ENCODE measurements at places on chromosomes 1 and 21. TPM values are rescaled to one million over a fixed set of nuclear protein-coding genes. Genes with fewer than 3 reads are reported as not detected.

Gene STUM
- 0.11 TPM for total RNA-seq

Gene TMPRSS15
- not detected for total RNA-seq

Gene LY9
- total RNA-seq = not detected

Gene LORICRIN
- not detected for total RNA-seq

GRCh38 chr1:231557411-231557810 is 28.9 kb downstream of the TSNAX start:
- DNase-seq = no peak
- no peak overlapping the region for H3K4me3 ChIP-seq
- H3K4me1 ChIP-seq = no peaks in the 10 kb centered on the region
- no peaks in the 10 kb centered on the region for H3K27me3 ChIP-seq

DNA sequence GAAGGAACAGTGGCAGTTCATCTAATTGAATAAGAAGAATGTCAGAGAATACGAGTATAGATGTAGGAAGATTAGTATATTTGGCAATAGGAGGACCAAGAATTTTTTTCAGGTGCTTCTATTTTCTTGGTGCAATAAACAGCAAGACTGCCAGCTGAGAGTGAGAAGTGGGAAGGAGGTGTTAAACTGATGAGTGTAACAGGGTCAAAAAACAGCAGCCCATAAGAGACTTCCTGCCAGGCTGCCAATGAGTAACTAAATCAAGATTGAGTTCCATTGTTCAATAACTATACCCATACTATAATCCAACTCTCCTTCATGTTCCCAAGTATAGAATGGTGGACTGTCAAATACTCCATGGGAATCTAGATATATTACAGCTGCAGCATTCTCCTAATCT is 28.7 kb downstream of the LYST start:
- H3K36me3 ChIP-seq = no peaks in the 10 kb centered on the region
- H3K27me3 ChIP-seq = no peaks in the 10 kb centered on the region
- no peak for DNase-seq
- no peak overlapping the region for H3K4me3 ChIP-seq
- H3K27ac ChIP-seq = no peak overlapping the region
- H3K4me1 ChIP-seq = no peaks in the 10 kb centered on the region

DNA sequence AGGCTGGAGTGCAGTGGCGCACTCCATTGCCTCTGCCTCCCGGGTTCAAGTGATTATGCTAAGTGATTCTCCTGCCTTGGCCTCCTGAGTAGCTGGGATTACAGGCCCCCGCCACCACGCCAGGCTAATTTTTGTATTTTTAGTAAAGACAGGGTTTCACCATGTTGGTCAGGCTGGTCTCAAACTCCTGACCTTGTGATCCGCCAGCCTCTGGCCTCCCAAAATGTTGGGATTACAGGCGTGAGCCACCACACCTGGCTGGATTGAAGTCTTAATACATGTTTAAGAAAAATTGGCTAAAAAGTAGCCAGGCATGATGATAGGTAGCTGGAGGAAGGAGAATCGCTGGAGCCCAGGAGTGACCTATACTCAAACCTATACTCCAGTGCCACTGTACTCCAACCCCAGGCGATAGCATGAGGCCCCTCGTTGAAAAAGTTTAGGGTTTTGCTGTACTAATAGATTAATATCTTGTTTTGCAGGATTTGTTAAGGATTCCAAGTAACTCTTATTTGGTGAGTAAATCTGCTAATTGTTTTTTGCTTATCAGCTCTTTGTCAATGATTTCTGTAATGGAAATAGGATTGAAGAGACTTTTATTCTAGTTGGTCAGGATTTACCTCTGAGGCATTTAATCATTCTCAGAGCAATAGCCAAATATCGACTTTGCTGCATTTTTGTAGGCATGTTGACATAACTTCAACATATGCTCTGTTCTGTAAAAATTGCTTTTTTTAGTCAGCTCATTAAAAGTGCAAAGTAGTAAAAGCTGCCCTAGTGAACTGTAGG is 2.0 kb downstream of the RCC1 start:
- H3K27me3 ChIP-seq = no peaks in the 10 kb centered on the region
- no peak for DNase-seq
- peaks cover 2% of the 10 kb centered on the region for H3K4me1 ChIP-seq
- peak overlapping the region; percentile 89 for H3K27ac ChIP-seq
- peak overlapping the region; percentile 97 for H3K4me3 ChIP-seq
- peaks cover 74% of the 10 kb centered on the region for H3K36me3 ChIP-seq

DNA sequence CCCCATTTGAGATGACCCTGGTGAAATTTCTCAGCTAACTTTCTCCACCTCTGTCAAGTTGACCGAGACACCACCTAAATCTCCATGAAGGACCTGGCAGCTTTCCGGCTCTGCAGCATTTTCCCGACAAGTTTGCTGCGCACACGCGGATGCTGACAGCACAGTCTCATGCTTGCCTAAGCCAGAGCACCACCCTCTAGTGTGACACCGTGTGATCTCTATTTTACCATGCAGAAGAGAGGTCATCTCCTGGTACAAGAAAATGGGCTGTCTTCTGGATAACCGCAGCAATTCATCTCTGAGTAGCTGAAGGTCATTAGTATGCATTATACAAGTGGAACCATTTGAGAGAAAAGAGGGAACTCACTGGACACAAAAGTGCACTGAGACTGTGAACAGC is 38.9 kb upstream of the H6PD start:
- H3K27ac ChIP-seq = no peak overlapping the region
- DNase-seq = no peak
- H3K4me1 ChIP-seq = no peaks in the 10 kb centered on the region

- DNase-seq = no peak
- H3K4me3 ChIP-seq = no peak overlapping the region
- H3K36me3 ChIP-seq = no peaks in the 10 kb centered on the region
- no peaks in the 10 kb centered on the region for H3K27me3 ChIP-seq
Observed at GRCh38 chr1:45141247-45142003, 65.0 kb downstream of the ZSWIM5 start.

Data from H9 (cell line).